Activated naive CD4-positive, alpha-beta T cell treated with anti-CD3 and anti-CD28 coated beads for 36 hours (primary cell): ENCODE measurements at places on chromosomes 4 and X. TPM values are rescaled to one million over a fixed set of nuclear protein-coding genes. Genes with fewer than 3 reads are reported as not detected.

TMEM144 gene
- not detected for total RNA-seq

DNA sequence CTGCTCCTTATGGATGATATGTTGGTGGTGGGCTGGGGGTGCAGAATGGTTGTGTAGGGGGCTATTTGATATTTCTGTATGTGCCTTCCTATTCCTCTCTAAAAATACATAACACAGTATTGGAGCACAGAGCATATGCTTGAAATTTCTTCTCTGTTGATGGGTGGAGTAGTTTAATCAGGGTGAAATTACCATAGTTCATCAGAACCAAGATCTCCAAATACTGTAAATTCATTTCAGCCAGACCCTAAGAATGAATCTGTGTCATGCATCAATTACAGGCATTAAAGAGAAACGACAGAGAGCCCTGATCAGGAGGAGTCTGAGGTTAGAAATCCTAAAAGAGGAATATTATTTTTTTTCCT, 25.1 kb upstream of the CCDC149 start:
- peaks cover 9% of the 10 kb centered on the region for H3K27me3 ChIP-seq
- H3K27ac ChIP-seq: no peak overlapping the region
- H3K4me1 ChIP-seq: no peaks in the 10 kb centered on the region
- H3K36me3 ChIP-seq: no peaks in the 10 kb centered on the region
- H3K4me3 ChIP-seq: no peak overlapping the region

DNA sequence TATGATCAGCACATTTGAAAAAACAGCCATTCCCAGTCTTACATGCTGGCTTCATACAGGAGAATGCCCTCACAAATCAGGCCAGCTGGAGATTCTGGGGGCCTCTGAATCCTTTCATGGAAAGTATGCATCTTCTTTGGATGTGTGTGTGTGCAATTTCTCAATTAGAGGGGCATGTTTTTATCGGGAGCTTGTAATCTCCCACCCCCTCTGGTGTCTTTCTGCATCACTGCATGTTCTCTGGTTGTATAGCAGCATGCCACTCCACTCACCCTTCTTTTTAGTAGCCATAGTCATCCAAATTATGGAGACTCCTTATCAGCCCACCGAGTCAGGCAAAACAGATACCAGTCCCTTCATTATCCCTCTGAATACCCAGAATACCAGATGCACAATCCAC, 282.2 kb upstream of the SLIT2 start:
- no peak overlapping the region for H3K27ac ChIP-seq
- DNase-seq: no peak
- no peaks in the 10 kb centered on the region for H3K36me3 ChIP-seq
- H3K4me3 ChIP-seq: no peak overlapping the region

DNA sequence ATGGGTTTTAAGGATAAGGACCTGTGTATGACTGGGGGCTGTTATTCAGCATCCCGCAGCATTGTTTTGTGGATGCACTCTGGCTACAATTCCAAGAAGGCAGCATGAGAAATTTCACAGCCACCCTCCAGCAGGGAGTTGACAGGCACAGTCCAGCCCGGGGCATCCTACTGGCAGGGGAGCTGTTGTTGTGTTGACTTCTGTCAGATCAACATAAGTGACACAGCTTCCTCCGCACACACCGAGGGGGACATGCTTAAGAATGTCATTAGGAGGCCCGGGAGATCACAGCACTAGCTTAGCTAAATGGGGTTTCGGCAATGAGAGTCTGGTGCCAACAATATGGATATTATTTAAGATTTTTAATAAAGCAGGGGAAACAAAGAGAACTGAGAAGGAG, 326.5 kb downstream of the ASMT start:
- H3K36me3 ChIP-seq: no peaks in the 10 kb centered on the region
- no peaks in the 10 kb centered on the region for H3K27me3 ChIP-seq
- DNase-seq: no peak
- H3K4me1 ChIP-seq: no peaks in the 10 kb centered on the region
- no peak overlapping the region for H3K4me3 ChIP-seq
- H3K27ac ChIP-seq: no peak overlapping the region

DNA sequence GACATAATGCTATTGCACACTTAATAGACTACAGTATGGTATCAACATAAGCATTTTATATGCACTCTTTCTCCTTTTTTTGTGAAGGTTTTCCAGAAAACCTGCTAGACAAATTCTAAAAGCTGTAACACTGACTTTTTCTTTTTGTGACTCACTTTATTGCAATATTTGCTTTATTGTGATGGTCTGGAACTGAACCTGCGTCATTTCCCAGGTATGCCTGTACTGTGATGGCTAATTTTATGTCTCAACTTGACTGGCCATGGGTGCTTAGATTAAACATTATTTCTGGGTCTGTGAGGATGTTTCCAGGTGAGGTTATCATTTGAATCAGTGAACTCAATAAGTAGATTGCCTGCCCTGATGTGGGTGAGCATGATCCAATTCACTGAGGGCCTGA, 35.5 kb upstream of the LAMP2 start:
- no peak overlapping the region for H3K4me3 ChIP-seq
- no peaks in the 10 kb centered on the region for H3K36me3 ChIP-seq
- no peaks in the 10 kb centered on the region for H3K27me3 ChIP-seq
- DNase-seq: no peak

GRCh38 chr4:67750691-67751090, 3.5 kb downstream of the GNRHR start:
- H3K4me3 ChIP-seq: no peak overlapping the region
- no peak overlapping the region for H3K27ac ChIP-seq
- no peak for DNase-seq
- H3K27me3 ChIP-seq: no peaks in the 10 kb centered on the region
- H3K4me1 ChIP-seq: peaks cover 12% of the 10 kb centered on the region

DRD5 gene
- not detected for total RNA-seq

CCKAR gene
- total RNA-seq: not detected

- H3K27me3 ChIP-seq: no peaks in the 10 kb centered on the region
- H3K4me1 ChIP-seq: no peaks in the 10 kb centered on the region
- no peak overlapping the region for H3K4me3 ChIP-seq
- H3K36me3 ChIP-seq: no peaks in the 10 kb centered on the region
- DNase-seq: no peak
Observed at GRCh38 chr4:161457906-161458305, 705.9 kb downstream of the FSTL5 start.

DNA sequence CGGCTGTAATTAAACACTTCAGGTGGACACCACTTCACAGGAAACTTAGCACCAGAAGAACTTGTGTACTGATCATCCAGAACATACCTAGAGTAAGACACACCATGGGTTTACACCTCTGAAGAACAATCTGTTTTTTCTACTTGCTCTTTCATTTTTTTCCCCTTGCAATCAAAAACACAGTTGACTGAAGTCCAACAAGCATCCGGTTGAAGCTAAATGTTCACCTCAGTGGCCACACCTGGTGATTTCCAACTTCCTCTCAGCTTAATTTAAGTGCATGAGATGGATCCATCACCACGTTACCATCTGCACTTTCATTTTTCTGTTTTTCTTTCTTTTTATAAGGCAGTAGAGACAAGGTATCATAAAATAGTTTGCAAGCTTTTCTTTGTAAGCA, 4.9 kb upstream of the TXK start:
- DNase-seq: peak; percentile 71
- no peaks in the 10 kb centered on the region for H3K27me3 ChIP-seq
- H3K4me1 ChIP-seq: peaks cover 66% of the 10 kb centered on the region
- H3K4me3 ChIP-seq: peak overlapping the region; percentile 48

DNA sequence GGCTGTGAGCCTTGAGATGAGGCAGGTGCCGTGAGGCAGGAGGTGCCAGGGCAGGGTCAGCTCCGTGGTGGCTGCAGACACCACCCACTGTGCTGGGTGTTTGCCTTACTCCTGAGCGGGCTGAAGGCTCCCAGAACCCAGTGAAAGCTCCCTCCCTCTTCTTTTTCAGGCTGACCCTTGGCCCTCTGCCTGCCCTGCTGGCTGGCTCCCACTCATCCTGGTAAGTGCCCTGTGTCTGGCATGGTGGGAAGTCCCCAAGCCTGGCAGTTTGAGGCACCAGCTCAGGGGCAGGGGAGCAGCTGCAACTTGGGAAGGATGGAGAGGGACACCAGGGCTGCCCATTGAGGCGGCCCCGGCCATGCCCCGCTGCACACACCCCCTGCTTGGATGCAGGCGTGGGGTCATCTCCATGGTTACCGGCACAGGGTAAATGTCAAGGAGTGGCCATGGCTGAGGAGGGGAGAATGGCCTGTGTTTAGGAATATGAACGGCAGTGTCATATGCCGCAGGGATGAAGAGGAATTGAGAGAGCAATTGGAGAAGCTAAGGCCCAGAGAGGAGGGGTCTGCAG, 16.8 kb downstream of the SH3BP2 start:
- H3K4me3 ChIP-seq: no peak overlapping the region
- H3K4me1 ChIP-seq: peaks cover 27% of the 10 kb centered on the region
- H3K27ac ChIP-seq: no peak overlapping the region
- DNase-seq: no peak
- H3K27me3 ChIP-seq: no peaks in the 10 kb centered on the region
